Astrocyte (in vitro differentiated cells and primary cell): ENCODE measurements at places on chromosomes 7 and 10. TPM values are rescaled to one million over a fixed set of nuclear protein-coding genes. Genes with fewer than 3 reads are reported as not detected.

Gene TFR2
- 0.26 and 0.50 TPM in 2 replicates for total RNA-seq

Gene ADARB2
- total RNA-seq = 0.17 and 0.18 TPM in 2 replicates

Gene LRMDA
- total RNA-seq = 2.2 and 2.7 TPM in 2 replicates

Gene SPOCK2
- total RNA-seq = 0.89 and 1.4 TPM in 2 replicates

Gene FIGNL1
- 8.8 and 10.0 TPM in 2 replicates for total RNA-seq

Gene ICA1
- 4.9 and 8.0 TPM in 2 replicates for total RNA-seq
